ENCODE measurements at places on chromosomes 7 and 10.

DNA sequence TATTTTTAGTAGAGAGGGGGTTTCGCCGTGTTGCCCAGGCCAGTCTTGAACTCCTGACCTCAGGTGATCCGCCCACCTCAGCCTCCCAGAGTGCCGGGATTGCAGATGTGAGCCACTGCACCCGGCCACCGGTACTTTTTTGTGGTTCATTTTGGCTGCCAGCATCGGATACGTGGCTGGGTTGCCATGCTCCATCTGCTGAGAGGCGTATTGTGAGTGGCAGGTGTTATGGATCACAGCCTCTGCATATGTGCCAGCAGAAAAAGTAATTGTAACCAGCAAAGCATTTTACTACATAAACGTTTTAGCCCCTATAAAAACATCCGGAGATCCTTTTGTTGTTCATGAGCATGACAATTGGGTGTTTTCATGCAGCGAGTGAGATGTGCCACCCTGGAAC is 7.1 kb downstream of the FOXK1 start:
- DNase-seq, result no peak

DNA sequence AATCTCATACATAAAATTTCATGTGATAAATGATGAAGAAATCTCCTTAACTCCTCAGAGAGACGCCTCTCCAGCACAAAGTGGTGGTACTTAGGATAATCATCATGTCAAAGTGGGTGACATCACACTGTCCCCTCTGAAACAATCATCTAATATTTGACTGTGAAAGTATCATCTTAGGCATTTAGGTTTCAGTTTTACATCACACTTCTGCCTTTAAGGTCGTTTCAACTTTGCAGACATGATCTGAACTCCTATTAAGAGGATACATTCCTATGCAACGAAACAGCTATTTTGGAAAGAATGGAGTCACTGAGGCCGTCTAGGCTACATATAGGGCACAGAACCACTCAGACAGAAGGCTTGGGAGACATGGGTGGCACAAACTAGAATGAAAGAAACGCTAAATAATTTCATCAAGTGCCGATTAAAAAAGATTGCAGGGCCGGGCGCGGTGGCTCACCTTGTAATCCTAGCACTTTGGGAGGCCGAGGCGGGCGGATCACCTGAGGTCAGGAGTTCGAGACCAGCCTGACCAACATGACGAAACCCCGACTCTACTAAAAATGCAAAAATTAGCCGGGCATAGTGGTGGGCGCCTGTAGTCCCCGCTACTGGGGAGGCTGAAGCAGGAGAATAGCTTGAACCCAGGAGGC is 2.0 kb downstream of the VOPP1 start:
- DNase-seq, result no peak

DNA sequence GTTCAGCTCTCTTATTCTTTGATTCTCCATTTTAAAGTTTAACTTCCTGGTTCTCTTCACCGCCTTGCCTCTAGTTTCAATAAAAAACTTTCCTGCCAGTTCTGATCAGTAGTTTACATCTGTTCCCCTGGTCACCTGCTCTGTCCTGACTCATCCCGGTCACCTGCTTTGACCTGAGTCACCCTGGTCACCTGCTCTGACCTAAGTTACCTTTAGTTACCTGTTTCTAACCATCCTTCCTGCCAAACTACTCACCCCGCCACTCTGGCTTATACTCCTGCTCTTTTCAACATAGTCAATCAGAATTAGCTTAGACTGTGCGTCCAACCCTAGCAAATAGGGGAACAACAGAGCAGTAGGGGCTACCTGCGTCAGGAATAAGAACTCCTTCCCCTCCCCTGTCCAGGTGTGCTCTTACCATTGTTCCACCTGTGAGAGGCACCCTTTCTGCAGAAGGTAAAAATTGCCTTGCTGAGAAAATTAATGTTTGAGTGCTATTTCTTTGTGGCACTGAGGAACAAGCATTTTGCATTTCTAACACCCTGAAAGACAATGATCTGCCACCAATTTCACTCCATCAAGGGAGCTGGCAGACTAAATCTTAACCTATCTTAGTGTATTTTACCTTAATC is 263.6 kb downstream of the DOCK4 start:
- DNase-seq, result no peak

- no peak for DNase-seq
Measured at GRCh38 chr7:123665157-123665556, 9.5 kb downstream of the LMOD2 start.

GRCh38 chr7:139068544-139069399 is 32.9 kb upstream of the ZC3HAV1L start:
- no peak for DNase-seq

GRCh38 chr10:6647811-6648526 is 67.9 kb upstream of the PRKCQ start:
- DNase-seq, result no peak

DNA sequence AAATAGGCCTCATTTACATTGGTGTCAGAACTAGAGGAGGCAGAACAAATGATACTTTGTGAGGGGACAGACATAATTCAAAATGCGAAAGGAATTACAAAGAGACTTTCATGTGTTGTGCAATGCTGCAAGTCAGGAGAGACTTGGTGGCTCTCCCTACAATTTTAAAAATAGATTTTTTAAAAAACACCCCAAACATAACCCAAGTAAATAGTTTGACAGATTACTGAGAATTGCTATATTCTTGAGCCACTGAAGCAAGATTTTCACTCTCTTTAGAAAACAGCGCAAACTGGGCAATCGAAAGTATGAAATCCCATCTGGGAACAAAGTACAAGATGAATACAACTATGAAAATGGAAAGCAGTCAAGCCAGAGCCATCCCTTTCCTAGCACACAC is 126.3 kb upstream of the NPY start:
- no peak for DNase-seq

DNA sequence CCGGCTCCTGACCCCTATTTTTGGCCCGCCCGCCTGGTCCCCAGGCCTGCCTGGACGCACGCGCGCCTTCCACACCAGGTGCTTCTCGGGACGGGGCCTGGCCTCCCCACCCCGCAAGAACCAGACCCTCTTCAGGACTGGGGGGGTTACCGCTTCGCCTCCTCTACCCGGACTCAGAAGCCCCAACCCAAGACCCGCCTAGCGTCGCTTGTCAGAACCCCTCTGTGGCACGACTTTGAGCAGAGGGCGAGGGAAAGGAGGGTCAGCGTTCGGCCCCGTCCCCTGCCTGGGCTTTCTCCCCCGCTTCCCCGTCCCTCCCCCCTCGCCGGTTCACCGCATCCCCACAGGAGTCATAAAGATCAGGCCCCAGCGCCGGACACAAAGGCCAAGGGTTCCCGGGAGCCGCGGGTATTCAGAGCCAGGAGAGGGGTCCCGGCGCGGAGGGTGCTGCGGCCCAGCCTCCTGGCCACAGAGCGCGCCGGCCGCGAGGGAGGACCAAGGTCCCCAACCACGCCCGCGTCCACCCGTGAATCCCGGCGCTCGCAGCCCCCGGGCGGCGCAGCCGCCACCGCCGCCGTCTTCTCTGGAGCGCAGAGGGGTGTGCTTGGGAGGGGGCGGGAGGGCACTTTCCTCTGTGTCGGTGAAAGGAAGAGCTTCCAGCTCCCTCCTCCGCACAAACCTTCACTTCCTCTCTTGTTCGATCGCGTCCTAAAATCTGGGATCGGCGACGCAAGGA is 351.9 kb downstream of the DNAJB6 start:
- no peak for DNase-seq

Data from cerebellar nuclear complex (tissue), 1 donor.